ENCODE measurements at places on chromosomes 7 and 10.

GRCh38 chr10:29343607-29344038 lies 54.8 kb downstream of the LYZL1 start:
- no peak for DNase-seq

GRCh38 chr10:14478604-14479003 lies 147.9 kb upstream of the FRMD4A start:
- DNase-seq, result no peak

DNA sequence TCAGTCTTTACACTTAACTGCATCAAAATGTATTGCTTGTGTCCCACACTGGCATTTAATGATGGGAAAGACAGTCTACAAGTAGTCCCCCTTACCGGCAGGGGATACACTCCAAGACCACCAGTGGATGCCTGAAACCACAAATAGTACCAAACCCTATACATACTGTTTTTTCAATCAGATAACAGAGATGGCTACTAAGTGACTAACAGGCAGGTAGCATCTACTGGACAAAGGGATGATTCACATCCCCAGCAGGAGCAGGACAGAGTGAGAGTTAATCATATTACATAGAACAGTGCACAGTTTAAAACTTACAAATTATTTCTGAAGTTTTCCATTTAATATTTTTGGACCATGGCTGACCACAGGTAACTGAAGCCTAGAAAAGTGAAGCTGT lies 13.2 kb downstream of the TMEM243 start:
- DNase-seq, result no peak

- DNase-seq, result no peak
Observed at GRCh38 chr10:93154531-93154930, 80.8 kb downstream of the CYP26A1 start.

DNA sequence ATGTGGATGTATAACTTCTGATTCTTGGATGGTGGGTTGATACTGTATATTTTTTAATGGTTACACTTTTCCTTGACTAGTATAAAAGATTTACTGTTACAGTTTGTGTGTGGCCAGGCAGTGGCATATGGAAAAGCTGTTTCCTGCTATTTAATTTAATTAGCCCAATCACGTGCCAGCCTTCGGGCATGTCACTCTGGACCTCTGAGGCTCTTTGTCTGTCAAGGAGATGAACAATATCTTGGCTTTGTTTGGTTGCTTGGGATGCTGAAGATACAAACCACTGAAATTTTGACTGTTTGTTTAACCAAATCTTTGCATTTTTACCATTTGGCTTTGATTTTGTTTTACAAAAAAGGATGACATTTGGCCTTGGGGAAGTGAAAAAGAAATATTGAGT lies 185.0 kb downstream of the HDAC9 start:
- DNase-seq, result no peak

All from upper lobe of right lung (tissue), 1 donor.